ENCODE measurements at places on chromosomes 11 and 22.

- DNase-seq = no peak
Observed at GRCh38 chr11:64348383-64349024, 8.5 kb downstream of the CCDC88B start.

- DNase-seq = no peak
Observed at GRCh38 chr11:71930556-71931244, 1.9 kb downstream of the RNF121 start.

DNA sequence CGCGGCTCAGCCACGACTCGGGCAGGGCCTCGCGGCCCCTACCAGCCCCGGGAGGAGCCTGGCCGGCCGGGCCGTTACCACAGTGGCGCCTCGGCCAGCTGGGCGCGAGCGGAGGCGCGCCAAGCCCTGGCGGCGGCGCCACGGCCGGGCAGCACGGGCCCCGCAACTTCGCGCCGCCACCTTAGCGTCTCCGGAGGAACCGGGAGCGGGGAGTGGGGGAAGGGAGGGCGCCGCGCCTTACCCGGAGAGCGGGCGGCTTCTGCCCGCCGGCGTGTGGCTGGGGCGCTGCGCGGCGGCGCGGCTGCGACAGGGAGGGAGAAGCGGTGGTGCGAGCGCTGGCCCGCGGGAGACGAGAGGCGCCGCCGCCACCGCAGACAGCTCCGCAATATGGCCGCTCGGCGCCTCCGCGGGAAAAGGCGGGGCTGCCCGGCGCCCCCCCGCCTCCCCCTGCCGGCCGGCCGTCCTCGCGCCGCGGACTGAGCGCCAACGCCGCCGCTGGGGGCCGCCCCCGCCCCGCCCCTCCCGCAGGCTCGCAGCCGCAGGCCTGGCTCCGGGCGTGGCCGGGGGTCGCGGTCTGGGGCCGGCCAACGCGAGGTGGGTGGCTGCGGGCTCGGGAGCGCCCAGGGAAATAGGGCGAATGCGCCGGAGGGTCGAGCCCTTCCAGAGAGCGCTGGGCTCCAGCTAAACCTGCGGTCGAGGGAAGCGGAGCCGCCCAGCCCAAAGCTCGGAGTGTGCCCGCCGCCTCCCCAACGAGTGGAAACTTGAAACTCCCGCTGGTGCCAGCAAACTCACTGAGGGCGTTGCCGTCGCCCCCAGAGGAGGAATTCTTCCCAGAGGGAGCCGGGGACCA lies at the start of gene RDX:
RDX (minus strand) TSS at position 389 of the 850 bp plus-strand sequence. CDS start 16,922 bp downstream, outside the sequence.
- DNase-seq = peak; percentile 84

DNA sequence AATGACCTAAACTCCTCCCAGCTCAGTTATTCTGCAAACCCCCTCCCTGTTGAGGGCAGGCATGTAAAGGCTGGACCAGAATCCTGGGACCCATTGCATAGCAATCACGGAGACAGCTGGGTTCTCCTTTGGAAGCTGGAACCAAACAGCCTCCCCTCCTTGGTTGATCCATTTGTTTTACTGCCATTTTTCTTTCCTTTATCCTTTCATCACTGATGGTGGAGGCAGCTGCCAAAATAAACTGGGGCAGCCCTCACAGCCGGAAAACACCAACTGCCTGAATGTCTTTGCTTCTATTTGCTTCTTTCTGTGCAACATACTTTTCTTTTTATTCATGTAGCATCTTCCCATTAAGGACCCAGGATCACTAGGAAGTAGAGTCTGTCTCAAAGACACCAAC lies 150.0 kb upstream of the SYT13 start:
- DNase-seq = no peak

- no peak for DNase-seq
Observed at GRCh38 chr11:61754534-61755482, 2.4 kb downstream of the MYRF start.

DNA sequence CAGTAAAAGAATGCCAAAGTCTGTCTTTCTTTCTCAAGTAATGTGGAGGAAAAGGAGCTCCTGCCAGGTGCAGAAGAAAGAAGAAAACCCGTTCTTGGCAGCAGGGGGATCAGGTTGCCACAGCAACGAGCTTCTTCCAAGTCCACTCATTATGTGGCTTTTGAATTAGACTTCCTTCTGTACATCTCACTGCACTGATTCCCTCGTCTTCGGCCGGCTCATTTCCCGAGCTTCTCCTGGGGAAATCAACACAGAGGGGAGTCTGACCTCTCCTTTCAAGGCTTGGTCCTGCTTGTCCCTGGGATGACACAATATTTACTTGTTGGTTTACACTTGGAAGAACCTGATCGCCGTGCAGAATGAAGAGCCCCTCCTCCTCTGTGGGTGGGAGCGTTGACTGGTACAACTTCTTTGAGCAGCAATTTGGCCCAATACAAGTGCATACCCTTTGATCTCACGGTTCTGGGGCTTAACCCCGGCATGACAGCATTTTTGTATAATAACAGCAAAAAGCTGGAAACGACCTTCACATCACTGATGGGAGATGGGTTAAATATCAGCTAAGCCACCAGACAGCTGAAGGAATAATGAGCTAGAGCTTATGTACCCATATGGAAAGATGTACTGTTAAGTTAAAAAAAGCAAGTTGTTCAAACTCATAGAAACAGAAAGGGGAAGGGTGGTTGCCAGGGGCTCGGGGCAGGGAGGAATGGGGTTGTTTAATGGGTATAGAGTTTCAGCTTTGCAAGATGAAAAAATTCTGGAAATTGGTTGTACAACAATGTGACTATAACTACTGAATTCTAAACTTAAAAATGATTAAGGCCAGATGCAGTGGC lies 35.4 kb downstream of the MCHR1 start:
- no peak for DNase-seq

DNA sequence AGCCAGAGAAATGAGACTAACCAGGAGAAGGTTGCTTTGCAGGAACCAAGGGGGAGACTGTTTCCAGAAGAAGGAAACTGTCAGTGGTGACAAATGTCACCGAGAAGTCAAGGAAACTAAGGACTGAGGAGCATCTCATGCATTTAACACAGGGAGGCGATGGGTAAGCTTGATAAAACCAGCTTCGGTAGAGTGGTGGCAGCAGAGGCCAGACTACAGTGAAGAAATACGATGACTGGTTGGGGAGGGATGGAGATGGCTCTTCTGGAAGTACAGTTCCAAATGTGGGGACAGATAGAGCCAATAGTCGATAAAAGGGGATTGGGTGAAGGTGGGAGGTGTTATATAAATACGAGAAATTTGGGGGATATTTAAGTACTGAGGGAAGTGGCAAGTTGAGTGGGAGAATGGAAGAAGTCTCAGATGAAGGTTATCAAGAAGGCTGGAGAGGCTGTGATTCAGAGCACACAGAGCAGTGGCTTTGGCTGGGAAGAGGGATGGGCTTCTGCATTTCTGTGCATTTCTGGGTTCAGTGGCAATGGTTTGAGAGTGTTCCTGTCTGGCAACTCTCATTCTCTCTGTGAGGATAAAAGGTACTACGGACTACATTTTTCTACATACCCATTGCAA lies 29.2 kb downstream of the SC5D start:
- DNase-seq = no peak

DNA sequence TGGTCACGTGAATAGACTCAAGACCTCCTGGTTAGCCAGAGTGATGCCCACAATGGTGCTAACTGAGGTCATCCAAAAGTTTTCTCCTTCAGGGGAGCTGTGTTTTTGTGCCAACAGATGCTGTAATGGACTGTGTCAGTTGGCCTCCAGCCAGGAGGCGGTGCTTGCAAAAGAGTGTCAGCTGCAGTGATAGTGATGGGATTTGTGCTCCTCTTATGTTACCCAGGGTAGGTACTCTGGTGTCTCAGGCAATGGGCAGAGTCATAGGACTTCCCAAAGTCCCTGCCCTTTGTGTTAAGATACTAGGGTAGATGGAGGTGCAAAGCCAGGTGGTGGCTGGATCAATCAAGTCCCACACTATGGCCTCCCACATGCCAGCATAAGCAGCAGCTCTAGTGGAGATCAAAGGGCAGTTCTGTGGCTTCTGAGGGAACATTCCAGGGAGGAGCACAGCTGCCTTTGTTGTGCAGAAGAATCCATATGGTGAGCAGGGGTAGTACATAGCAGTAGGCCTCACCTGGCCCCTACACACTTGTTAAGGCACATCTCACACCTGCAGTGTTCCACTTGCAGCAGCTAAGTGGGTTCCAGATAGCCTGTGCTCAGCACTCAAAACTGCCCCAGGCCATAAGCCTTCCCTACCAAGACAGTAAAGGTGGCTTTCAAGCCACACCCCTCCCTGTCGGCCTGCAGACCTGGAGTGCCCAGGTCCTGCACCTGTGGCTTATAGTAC lies 9.4 kb upstream of the FANCF start:
- DNase-seq = no peak

GRCh38 chr11:64729851-64730382 lies 6.9 kb upstream of the NRXN2 start:
- DNase-seq = no peak

- DNase-seq = no peak
Observed at GRCh38 chr11:126754591-126755426, 245.8 kb downstream of the KIRREL3 start.

DNA sequence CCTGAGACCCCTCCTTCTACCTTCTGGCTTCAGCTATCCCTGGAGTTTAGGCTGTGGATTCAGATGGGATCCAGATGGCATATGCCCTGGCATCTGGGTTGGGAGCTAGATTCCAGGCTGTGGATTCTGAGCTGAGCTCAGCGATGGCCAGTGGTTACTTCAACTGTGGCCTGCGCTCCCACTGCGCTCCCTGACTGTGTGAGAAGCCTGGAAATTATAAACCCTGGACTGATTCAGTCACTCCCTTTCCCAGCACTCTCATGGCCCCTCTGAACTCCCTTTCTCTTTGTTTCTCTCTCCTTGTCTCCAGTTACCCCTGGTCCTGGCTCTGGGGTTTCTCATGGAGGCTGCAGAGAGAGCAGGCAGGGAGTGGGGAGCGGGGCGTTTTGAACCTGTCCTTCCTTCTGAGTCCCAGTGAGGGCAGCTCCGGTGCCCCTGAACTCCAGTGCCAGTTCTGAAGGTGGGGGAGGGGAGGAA lies 4.8 kb downstream of the ARHGEF17 start:
- no peak for DNase-seq

GRCh38 chr22:35606916-35607315 lies 10.2 kb downstream of the MB start:
- DNase-seq = no peak

- DNase-seq = no peak
Observed at GRCh38 chr22:22848364-22848866, 39.2 kb upstream of the IGLL5 start.

GRCh38 chr11:100740440-100740839 lies 53.4 kb downstream of the ARHGAP42 start:
- no peak for DNase-seq

Measured in coronary artery (tissue), 2 donors.